ENCODE measurements at places on chromosomes 12 and 14.

DNA sequence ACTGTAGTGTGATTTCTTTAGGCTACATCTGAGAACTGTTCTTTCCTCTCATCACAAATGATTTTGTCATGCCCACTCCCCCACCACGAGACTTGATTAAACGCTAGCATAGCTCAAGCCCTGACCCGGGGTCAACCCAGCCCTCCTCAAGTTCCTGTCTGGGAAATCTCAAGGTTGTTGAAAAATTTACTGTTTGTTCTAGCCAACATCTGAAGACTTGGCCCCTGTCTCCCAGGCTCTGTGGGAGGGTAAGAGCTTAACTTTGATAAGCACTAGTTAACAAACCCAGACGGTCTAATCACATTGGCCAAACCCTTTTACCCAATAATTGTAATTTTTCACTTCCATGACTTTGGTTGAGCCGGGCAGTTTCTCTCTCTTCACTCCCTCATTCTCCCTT is 86.2 kb upstream of the AMIGO2 start:
- no peak for DNase-seq

DNA sequence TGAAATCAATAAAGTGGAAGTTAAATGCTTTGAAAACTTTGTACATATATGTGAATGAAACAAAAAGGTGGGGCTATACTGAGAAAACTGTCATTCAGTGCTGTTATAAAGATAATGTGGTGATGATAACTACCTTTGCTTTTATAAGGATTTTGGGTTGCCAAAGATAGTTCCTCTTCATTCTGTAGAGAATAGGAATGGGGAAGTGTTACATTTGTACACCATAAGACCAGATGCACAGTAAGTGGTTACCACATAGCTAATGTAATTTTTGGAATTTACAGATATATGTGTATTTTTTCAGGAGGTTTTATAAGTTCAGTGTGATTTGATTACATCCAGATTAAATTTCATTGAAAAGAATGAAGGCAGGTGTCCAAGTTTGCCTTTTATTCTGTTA is 18.1 kb downstream of the RAB21 start:
- no peak for DNase-seq

- DNase-seq, result no peak
Observed at GRCh38 chr12:92733661-92734060, 30.9 kb downstream of the PLEKHG7 start.

GRCh38 chr12:321606-322326 is 59.1 kb upstream of the SLC6A13 start:
- DNase-seq, result no peak

GRCh38 chr14:95681153-95681552 is 5.1 kb upstream of the TCL1B start:
- no peak for DNase-seq

DNA sequence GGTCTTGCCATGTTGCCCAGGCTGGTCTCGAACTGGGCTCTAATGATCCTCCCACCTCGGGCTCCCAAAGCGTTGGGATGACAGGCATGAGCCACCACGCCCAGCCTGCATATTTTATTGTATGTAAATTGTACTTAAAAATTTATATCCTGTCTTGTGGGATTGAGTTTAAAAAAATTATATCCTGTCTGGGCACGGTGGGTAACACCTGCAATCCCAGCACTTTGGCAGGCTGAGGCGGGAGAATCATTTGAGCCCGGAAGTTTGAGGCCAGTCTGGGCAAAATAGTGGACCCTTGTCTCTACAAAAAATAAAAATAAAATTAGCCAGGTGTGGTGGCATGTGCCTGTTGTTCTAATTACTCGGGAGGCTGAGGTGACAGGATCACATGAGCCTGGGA is 13.9 kb upstream of the CEBPE start:
- DNase-seq, result no peak

DNA sequence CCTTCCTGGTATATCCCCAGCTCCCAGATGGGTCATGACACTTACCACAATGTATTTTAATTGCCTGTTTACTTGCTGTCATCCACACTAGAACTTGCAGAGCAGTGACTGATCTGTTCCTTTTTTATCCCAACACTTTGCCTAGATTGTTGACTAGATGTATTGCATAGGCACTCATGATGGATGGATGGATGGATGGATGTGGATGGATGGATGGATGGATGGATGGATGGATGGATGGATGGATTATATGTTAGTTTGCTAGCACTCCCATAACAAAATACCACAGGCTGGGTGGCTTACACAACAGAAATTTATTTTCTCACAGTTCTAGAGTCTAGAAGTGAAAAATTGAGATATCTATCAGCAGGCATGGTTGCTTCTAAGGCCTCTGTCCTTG is 8.7 kb upstream of the CKAP4 start:
- no peak for DNase-seq

DNA sequence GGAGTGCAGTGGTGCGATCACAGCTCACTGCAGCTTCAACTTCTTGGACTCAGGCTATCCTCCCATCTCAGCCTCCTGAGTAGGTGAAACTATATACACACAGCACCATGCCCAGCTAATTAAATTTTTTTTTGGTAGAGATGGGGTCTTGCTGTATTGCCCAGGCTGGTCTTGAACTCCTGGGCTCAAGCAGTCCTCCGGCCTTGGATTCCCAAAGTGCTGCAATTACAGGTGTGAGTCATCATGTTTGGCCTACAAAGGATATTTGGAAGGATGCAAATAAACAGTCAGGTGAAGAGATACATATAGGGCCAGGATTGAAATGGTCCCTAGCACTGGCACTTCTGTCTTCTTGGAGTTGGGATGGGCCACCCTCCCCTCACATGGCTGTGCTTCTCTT is 23.9 kb downstream of the RCOR1 start:
- no peak for DNase-seq

DNA sequence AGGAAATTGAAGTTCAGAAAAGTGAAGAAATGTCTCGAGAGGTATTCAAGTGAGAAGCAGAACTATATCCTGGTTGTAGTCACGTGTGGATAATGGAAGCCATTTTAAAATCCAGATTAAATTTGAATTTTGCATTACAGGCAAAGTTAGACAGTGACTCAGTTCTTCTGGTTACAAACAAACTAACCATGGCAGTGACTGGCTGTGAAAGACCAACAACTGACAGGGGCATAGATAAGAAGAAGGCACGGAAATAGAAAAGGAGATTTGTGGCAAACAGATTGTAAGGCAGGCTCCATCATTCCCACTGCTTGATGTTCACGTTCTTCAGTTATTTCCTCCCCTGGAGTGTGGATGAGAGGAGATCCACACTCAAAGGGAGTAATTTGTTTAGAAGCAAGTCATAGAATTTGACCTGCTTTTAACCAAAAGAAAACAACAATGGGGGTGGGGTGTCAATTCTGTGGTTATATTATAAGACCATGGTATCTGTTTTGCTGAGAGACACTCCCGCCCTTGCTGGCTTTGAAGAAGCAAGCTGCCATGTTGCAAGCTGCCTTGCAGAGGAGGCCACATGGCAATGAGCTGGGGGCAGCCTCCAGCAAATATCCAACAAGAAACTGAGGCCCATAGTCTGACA is 795.3 kb downstream of the VRK1 start:
- no peak for DNase-seq

DNA sequence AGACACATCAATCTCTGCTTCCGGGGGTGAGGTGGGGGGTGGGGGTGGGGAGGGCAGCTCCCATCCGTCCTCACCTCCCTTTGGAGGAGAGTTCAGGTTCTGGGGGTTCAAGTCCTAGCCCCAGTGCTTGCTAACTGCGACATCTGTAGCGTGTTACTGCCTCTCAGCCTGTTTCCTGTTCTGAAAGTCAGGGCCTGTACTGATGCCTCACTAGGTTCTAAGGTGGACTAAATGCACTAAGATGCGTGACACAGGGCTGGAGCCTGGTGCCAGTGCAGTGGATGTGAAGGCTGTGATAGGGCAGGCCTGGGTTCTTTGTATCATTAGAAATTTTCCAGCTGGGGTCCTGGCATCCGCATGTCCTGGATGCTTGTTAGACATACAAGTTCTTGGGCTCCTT is 17.3 kb upstream of the TDRD9 start:
- no peak for DNase-seq

- no peak for DNase-seq
Observed at GRCh38 chr12:94575645-94576403, 74.5 kb downstream of the TMCC3 start.

DNA sequence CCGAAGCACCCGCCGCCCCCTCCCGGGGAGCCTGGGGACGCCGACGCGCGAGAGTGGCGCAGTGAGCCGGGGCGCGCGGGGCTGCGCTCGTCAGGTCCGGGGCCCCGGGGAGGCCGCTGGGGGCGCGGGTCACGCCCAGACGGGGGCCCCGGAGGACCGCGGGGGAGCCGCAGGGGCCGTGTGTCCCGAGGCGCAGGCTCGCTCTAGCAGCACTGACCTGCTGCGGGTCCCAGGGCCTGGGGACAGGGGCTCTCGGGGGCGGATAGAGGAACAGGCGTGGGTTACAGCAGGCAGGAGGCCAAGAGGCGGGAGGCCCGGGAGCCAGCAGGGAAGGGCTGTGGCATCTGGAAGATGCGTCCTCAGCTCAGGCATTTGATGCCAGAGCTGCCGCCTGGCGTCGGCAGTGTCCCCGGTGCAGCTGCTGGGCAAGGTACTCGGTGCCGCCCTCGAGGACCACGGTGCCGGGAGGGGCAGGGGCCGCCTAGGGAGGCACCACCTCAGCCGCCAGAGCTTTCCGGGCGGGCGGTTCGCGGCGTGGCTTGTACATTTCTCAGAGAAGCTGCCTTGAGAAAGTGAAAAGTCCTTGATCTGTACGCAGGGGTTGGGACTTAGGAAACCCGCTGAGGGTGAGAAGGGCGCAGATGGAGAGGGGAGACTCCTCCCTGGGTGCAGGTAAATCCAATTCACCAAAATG is 1.2 kb downstream of the WNT5B start:
- no peak for DNase-seq

GRCh38 chr14:92615451-92615850 is 101.9 kb downstream of the RIN3 start:
- DNase-seq, result peak; percentile 19

GRCh38 chr14:28771168-28771567 is 4.6 kb downstream of the FOXG1 start:
- DNase-seq, result no peak
